ENCODE measurements at places on chromosomes 4 and X.

DNA sequence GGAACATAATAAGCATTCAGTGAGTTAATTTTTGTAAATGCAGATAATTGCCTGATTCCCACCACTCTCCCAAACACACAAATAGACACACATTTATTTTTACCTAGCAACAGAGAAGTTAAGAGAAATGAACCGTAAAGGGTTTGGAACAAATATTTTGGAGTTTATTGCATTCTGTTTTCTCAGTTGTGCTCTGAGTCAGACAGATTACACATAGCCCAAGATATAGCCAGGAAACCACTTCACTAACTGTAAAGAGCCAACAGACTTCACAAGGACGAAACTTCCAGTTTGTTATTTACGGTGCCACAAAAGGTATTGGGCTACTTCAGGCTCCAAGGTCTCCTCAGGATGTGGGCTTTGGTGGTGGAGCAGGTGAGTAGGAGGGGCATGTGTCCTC is 217.0 kb downstream of the BMPR1B start:
- DNase-seq: peak; percentile 63

GRCh38 chr4:104493081-104493831 is 1.4 kb downstream of the CXXC4 start:
- DNase-seq: no peak

DNA sequence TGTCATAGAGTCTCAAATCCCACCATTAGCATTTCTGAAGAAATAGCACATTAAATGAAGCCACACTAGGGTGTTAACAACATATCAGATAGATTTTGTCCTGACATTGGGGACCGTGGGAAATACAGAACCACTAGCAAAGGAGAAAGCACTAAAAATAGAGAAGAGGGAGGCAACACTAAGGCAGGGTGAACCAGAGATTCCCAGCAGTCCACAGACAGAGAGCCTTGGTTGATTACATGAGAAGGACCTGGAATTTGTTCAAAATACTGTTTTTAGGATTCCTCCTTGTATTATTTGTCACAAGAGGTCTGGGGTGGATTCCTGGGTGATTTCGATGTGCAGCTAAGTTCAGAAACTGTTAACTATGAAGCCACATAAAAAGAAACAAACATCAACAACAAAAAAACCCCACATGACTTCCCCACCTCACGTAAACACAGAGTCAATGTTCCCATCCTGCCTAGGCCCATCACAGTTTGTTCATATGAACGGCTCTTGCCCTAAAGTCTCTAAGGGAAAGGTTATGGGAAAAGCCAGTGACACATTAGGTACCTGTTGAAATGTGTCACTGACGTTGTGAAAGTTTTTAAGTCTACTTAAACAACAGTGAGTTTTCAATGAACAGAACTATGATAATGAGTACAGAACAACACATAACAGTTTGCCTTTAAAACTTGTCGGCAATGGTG is 23.6 kb upstream of the GRSF1 start:
- no peak for DNase-seq

GRCh38 chrX:98028691-98029090 is 1145.0 kb downstream of the RPA4 start:
- DNase-seq: no peak

DNA sequence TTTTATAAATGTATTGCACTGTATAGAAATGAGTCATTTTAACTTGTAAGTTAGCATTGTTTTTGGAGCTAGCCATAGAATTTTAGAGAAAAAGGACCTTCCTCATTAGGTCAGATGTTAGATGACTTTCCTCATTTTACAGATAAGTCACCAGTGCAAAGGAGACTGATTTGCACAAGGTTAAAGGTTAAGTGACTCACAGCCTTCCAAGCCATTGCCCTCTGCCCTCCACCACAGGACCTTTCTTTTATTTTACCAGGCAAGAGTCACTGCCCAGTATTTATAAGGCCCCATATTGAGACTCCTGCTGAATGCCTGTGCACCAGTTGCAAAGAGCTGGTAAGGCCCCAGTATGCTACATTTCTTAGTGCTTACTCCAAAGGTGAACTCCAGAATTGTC is 4.2 kb upstream of the ABCG2 start:
- DNase-seq: no peak

DNA sequence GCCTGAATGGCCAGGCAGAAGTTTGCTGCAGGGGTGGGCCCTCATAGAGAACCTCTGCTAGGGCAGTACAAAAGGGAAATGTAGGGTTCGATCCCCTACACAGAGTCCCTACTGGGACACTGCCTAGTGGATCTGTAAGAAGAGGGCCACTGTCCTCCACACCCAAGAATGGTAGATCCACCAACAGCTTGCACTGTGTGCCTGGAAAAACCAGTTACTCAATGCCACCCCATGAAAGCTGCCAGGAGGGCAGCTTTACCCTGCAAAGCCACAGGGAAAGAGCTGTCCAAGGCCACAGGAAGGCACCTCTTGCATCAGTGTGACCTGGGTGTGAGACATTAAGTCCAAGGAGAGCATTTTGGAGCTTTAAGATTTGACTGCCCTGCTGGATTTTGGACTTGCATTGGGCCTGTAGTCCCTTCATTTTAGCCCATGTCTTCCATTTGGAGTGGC is 781.6 kb downstream of the TRAM1L1 start:
- DNase-seq: no peak

DNA sequence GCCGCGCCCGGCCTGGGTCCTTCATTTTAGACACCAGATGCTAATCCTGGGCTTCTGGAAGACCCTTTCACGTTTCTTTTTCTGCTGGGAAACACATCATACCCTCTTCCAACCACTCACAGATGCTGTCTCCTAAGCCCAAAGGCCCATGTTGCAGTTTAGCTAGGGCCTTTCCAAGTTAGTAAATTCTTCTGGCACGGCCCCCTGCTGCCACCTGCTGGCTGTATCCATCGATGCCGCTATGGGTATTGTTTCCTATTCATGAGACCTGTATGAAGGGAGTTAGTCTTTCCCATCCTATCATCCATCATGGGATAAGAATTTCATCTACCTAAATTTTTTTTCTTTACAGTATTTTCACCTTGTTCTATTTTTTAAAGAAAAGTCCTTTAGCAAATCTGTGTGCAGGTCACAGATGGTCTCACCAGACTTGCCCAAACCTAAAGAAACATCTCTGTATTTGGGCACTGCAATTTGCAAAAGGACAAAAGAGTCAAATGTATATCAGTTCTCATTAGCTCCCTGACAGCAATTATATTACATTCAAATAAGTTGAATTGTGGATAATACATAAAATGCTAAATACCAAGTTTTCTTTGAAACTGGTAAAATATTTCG is 37.8 kb upstream of the SLC9A7 start:
- DNase-seq: peak; percentile 53

GRCh38 chrX:154096140-154097002 is 1.1 kb downstream of the MECP2 start:
- DNase-seq: no peak

GRCh38 chrX:45669715-45670340 is 469.2 kb upstream of the DIPK2B start:
- DNase-seq: peak; percentile 59

Measured in astrocyte of the cerebellum (primary cell).